ENCODE measurements at places on chromosomes 7 and 10.

GRCh38 chr10:130458509-130458908 is 322.3 kb downstream of the GLRX3 start:
- DNase-seq = no peak

DNA sequence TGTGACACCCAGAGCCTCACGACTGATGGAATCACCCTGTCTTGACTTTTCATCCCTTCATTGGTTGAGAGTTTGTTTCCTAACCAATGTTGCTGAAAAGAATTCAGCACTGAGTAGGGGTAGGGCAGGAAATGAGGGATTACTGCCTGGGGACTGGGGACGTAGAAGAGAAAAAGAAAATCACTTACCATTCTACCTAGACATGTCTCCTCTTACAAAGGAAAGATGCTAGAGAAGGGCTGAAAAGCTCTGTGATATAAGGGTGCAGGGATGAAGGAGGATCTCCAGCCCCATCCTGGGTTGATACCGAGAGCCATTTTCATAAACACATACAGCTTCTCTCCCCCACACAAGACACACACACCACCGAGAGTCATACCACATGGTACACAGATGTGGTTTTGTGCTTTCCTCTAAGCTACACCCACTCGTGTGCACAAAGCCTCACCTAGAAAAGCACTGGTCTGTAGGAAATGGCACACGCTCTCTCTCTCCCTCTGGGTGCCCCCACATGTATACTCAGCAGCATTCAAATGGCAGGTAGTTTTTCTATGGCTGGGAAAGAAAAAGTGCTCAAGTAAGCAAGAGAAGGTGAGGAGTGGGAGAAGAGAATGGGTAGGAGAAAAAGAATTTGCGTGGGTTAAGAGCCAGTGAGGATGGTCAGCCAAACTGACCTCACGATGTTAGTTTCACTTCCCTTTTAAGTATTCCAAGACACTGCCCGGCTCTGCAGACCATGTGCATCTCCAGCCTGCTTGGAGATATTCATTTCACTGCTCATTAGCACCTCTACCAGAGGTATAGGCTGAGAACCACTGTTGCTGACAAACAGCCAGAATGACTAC is 85.8 kb downstream of the CALD1 start:
- DNase-seq = no peak

DNA sequence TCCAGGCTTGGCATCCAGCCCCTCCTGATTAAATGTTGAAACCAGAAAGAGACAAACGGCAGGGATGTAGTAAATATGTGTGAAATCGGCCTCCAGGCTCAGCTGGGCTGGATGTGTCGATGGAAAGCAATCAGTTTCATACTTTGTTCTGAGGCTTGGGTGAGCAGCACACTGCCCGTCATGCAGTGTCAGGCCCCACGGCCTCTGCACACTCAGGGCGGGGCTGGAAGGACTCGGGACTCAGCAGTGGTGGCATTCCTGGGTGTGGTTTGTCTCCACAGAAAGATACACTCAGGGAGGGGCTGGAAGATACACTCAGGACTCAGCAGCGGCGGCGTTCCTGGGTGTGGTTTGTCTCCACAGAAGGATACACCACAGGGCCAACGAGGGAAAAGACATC is 22.0 kb downstream of the ADGRA1 start:
- no peak for DNase-seq

DNA sequence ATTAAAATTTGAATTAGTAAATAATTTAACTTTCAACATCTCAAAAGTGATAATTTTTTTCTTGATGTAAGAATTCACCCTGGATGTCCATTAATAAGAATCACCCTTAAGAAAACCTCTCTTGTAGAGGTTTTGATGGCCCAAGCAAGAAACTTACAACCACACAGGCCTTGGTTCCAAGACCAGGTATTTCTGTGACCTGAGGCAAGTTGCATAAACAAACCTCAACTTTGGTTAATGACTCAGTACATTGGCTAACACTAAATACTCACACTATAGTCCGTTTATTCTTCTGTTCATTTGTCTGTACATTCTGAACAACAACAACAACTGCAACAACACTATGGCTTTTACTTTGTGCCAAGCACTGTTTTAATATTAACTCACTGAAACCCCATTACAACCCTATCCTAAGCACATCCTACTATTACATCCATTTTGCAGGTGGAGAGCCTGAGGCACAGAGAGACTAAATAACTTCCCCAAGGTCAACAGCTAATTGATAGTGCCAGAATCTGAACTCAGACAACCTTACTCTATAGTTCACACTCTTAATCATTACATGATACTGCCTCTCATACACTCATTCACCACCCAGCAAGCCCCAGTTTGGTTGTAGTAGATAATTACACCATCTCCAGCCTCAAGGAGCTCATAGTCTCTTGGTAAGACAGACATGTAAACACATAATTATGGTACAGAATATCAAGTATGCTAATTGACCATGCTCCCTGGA is 6.6 kb downstream of the ANK3 start:
- DNase-seq = no peak

- DNase-seq = peak; percentile 53
These were observed 741.4 kb upstream of the POT1 start for GRCh38 chr7:125670926-125671572.

- no peak for DNase-seq
These were observed 90.2 kb upstream of the FAM20C start for GRCh38 chr7:102047-102711.

GRCh38 chr10:31745612-31746376 is 182.8 kb downstream of the ARHGAP12 start:
- DNase-seq = no peak

GRCh38 chr10:127254276-127254675 is 57.9 kb upstream of the INSYN2A start:
- no peak for DNase-seq

DNA sequence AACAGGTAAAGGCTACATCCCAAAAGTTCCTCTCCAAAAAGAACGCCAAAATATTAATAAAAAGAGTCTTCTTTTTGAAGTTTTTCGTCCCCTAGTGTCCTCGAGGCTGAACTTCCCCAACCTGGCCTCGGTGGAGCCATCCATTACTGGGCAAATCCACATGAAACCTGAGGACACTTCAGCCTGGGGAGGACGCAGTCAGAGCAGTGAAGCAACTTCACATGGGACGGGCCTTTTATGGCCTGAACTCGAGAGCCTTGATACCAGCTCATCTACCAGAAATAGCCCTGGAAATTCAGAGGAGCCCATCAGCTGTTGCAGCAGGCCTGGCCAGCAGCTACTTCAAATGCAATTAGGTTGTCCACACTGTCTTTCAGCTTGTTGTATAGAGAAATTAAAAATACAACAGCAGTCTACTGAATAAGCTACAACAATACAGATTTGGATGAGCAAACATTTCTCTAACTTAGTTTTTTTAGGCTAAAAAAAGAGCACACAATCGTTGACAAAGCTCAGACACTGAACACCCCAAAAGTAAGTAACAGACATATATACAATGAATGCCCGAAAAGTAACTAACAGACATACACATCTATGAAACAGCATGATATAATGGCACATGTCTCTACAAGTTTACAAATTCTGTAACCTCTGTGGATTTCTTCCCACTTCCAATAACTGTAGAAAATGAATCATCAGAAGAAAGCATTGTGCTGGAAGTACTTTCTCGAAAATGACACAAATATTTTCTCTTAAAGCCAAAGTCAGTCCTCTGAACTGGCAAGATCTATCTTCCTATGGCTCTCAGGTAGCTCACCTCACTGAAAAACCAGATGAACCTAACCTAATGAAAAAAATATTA is at the start of gene SVIL:
SVIL (minus strand) TSS at position 208 of the 862 bp plus-strand sequence. CDS start 79,913 bp downstream, outside the sequence.
- DNase-seq = no peak

DNA sequence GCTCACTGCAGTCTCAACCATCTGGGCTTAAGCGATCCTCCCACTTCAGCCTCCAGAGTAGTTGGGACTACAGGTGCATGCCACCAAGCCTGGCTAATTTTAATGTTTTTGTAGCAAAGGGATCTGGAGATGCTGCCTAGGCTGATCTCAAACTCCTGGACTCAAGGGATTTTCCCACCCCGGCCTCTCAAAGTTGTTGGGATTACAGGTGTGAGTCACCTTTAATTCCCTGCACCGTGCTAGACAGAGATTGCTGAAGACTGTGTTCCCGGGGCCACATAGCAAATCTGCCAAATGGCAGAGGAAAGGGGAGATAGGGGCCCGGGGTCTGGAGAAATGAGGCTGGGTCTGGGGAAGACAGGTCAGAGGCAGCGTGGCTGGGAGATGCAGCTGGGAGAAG is 20.6 kb upstream of the PSMG3 start:
- DNase-seq = no peak

DNA sequence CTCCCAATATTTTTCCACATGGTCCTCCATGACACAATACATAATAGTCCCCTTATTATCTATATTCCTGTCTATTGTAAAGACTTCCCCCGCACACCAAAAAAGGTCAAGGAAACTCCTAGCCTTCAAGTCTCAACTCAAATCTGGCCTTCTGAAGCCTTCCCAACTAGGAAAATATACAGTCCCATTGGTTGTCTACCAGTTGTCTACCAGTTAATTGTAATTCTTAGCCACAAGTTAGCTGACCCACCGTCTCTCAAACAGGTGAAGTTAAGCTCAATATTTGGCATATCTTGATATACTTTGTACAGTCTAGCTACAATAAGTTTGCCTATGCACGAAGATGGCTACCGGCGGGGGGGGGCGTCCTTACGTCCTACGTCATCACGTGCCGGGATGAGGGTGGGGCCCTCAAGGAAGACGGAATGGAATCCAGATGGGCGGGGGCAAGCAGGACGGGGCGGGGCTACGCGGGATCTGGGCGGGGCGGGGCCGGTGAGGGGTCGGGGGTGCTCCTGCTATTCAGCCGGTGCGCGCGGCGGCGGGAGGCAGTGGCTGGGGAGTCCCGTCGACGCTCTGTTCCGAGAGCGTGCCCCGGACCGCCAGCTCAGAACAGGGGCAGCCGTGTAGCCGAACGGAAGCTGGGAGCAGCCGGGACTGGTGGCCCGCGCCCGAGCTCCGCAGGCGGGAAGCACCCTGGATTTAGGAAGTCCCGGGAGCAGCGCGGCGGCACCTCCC is at the start of gene AHR:
AHR (plus strand) TSS at position 551 of the 738 bp plus-strand sequence. CDS start 613 bp downstream, outside the sequence.
- DNase-seq = peak; percentile 22

DNA sequence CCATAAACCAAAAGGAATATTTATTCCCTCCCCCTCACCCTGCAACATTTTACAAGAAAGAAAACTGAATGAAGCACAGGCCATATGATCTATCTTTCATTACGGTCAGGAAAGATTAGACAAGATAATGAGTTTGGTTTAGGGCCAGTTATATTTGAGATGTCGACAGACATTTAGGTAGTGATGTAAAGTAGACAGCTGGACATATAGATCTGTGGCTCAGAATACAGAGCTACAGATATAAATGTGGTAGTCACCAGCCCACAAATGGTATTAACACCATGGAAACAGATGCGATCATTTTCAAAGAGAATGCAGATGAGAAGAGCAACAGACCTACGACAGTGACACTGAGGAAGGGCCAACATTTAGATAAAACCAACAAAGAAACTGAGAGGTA is 142.5 kb downstream of the SRPK2 start:
- DNase-seq = no peak

- DNase-seq = no peak
These were observed 7.5 kb downstream of the MET start for GRCh38 chr7:116679500-116679899.

DNA sequence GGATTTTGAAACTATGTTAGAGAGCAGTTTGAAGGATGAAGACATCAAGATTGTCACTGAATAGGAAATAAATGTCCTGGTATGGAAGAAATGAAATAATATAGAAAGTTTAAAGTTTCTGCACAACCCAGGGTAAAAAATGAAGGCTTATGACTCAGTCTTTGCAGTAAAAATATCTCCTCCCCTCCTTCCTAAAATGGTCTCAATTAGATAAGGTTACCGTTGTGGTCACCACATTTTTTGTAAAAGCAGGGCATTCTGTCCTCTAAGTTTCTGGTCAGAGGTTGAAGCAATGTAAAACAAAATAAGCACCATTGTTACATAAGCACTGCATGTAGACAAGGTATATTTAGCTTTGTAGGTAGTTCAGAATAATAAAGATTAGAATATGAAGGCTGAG is 403.5 kb downstream of the SUGCT start:
- DNase-seq = no peak

GRCh38 chr7:131538813-131539179 is 17.6 kb downstream of the PODXL start:
- no peak for DNase-seq

- no peak for DNase-seq
These were observed 131.8 kb upstream of the UNC5B start for GRCh38 chr10:71080381-71081228.

DNA sequence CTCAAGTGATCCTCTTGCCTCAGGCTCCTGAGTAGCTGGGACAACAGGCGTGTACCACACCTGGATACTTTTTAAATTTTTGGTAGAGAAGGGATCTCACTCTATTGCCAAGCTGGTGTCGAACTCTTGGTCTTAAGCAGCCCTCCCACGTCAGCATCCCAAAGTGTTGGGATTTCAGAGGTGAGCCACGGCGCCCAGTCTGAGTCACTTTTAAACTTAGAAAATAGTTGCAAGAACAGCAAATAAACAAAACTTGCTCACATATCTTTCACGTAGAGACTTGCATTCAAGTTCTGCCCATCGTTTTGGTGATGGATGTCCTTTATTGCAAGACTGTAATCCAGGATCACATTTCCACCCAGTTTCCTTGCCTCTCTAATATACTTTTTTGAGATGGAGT is 16.6 kb downstream of the GTF2I start:
- no peak for DNase-seq

GRCh38 chr7:116138202-116138801 is 72.0 kb upstream of the TES start:
- peak; percentile 47 for DNase-seq

GRCh38 chr7:141119187-141119586 is 45.3 kb downstream of the TMEM178B start:
- DNase-seq = no peak

- no peak for DNase-seq
These were observed 135.2 kb upstream of the GDF10 start for GRCh38 chr10:47164800-47165128.

DNA sequence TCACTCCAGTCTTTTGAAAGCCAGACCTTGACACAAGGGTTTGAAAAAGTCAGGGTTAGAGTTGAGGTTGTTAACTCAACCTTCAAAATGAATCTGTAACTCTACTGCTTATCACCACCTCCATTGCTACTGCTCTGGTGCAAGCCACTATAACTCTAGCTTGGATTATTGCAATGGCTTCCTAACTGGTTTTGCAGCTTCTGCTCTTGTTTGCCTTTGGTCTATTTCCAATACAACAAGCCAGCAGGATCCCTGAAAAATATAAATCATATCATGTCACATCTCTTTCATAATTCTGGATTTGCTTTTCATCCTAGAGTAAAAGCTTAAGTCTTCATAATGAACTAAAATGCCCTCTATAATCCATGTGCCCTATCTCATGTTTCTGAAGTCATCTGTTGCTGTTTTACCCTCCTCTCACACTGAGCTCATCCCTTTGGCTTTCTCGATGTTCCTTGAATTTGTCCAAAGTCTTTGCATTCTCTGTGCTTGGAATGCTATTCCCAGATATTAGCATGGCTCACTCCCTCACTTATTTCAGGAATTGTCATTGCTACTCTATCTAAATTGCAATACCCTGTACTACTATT is 10.9 kb downstream of the TAS2R60 start:
- DNase-seq = no peak

- no peak for DNase-seq
These were observed 35.3 kb upstream of the CACUL1 start for GRCh38 chr10:118790058-118790457.
